ENCODE measurements at places on chromosomes 5 and 9.

DNA sequence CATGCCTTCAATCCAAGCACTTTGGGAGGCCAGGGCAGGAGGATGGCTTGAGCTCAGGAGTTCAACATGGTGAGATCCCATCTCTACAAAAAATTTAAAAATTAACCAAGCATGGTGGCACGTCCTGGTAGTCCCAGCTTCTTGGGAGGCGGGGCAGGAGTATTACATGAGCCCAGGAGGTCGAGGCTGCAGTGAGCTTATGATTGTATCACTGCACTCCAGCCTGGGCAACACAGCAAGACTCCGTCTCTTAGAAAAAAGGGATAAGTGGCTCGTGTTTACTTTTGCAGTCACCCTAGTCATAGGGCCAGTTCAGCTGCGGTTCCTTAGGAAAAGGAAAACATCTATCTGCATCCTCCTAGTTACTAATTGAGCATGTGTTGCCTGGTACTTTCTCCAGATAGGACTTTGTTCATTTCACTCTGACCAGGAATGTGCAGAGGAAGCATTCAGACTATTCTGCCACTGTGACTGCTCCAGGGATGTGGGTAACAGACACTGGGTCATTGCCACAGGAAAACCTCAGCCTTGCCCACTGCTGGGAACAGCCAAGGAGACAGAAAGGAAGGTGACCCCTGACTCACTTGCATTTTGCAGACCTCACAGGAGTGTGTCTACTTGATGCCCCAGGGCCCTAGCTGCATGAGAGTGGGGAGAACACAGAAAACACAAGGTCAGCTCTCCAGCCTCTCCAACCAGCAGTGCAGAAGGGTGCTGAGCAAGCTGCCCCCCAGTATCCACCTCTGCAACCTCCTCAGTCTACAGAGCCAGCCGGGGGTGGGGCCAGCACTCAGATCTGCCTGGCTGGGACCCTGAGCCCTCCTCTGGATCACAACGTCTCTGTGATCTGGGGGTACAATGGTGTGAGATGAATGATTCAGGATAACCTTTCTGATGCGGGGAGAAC lies 33.9 kb upstream of the ALDH1B1 start:
- DNase-seq, result no peak

DNA sequence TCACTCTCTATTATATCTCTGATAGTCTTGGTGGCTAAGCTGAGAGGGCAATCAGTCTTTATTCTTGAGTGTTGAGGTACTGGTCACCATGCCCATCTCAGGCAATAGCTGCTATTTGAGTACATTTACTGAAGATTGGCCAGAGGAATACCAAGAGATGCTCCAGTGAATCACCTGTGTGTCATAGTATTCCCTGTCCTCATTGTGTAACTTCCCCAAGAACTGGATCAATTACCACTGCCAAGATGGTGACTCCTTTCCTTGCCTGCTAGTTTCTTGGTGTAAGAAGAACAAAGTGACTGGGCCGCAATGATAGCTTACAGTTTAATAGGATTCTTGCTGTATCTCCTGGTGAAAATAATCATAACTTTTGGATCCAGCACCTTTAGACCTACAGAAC lies 418.7 kb upstream of the KIF2A start:
- no peak for DNase-seq

DNA sequence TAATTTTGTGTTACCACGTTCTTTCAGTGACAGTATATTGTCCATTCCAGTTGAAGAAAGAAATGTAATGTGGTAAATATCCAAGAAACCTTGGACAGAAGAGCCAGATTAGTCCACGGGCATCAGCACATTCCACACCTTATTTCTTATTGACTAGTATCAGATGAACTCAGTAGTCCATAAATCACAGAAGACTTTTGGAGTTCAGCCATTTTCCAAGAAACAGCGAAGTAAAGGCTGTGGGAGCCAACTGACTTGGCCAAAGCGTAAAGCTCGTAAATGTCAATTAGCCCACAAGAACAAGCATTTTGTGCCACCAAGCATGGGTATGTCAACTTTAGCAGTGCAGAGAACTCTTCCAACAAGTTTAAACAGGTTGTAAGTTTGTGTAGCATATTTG lies 60.2 kb upstream of the STARD4 start:
- DNase-seq, result no peak

DNA sequence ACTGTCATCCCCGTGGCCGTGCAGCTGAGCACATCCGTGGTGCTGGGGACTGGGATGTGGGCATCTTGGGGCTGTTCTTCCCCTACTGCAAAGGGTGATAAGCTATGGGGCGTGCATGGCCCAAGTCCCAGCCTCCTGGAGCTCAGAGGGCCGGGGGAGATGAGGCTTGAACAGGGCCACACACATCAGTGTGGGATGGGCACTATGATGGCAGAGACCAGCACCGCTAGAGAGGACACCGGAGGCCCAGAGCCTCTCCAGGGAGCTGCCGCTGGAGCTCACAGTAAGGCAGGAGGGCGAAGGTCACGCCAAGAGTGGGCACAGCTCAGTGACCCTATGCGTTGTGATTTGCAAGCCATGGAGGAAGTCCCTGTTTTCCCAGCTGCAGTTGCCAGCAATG lies 63.5 kb downstream of the OLFM1 start:
- no peak for DNase-seq

DNA sequence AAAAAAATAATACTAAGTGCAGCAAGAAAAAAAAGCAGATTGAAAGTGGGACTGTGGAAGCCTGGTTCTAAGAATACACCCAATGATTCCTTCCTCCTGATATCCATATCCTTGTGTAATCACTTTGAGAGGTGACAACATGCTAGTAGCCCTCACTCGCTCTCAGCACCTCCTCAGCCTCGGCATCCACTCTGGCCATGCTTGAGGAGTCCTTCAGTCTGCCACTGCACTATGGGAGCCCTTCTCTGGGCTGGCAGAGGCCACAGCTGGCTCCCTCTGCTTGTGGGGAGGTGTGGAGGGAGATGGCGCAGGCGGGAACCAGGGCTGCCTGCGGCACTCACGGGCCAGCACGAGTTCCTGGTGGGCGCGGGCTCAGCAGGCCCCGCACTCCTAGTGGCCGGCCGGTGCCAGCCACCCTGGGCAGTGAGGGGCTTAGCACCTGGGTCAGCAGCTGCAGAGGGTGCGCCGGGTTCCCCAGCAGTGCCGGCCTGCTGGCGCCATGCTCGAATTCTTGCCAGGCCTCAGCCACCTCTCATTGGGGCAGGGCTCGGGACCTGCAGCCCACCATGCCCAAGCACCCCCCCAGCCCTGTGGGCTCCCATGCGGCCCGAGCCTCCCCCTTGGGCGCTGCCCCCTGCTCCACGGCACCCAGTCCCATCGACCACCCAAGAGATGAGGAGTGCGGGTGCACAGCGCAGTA lies 24.5 kb upstream of the SELENOP start:
- no peak for DNase-seq

- no peak for DNase-seq
These were observed 2.2 kb downstream of the RAD1 start for GRCh38 chr5:34913072-34913471.

DNA sequence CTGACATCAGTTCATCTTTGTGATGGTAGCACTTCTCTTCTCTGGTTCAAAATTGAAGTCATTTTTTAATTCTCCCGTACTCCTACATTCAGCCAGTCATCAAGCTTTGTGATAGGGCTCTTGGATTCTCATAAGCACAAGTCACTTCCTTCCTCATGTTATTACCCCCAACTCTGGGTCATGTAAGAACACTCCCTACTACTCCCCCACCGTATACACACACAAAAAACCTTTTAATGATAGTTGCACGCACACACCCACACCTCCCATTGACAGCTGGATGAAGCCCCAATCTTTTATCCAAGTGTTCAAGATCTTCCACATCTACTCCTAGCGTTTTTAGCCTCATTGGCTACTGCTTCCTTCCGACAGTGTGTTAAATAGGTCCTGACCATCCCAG lies 16.8 kb downstream of the KDM3B start:
- DNase-seq, result no peak
